ENCODE measurements at places on chromosomes 4 and X.

GRCh38 chrX:153408221-153408721 lies 3.0 kb upstream of the ZFP92 start:
- no peak for DNase-seq

- DNase-seq: no peak
These were observed 83.8 kb upstream of the UCP1 start for GRCh38 chr4:140652601-140653000.

- no peak for DNase-seq
These were observed 1095.0 kb downstream of the FAT4 start for GRCh38 chr4:126409746-126410145.

DNA sequence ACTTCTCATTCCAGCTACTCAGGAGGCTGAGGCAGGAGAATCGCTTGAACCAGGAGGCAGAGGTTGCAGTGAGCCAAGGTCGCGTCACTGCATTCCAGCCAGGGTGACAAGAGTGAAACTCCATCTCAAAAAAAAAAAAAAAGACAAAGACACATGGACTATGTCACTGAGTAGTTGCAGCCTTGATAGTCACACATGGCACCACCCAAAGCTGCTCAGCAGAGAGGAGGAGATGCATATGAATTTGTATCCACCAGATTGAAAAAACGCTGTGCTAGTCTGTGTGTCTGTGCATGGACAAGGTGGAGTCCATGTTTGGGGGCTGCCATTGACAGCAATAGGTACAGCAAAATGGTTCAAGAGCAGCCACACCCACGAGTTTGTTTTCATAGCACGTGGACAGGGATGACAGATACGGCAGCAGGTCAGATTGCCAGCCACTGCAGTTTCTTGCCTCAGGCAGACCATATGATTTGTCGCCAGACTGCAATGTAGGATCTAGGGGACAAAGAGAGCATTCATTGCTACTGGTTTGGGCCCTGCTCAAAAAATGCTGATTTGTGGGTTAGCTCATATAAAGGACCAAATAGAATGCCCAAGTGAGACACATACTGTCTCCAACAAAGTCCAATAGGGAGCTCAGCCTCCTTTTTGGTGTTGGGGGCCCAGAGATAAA lies 89.9 kb downstream of the CEP135 start:
- DNase-seq: no peak

DNA sequence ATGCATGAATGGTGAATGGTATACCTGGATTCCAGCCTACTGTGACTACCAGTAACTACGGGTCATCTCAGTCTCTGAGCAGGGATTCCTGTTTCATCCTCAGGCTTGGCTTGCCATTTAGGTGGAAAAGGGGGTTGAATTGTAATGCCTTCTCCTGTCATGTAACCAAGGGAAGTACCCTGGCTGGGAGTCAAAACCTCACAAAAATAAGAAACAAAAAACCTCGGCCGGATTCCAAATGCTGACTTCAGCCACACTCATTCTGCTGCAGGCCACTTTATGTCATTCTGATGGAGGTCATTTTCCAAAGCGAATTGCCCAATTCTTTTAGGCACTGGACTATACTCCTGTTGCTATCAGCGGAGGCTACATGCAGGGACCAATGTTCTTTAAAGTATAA lies 324.7 kb downstream of the LDB2 start:
- no peak for DNase-seq

- no peak for DNase-seq
These were observed 173.8 kb downstream of the MSN start for GRCh38 chrX:65841263-65841662.

DNA sequence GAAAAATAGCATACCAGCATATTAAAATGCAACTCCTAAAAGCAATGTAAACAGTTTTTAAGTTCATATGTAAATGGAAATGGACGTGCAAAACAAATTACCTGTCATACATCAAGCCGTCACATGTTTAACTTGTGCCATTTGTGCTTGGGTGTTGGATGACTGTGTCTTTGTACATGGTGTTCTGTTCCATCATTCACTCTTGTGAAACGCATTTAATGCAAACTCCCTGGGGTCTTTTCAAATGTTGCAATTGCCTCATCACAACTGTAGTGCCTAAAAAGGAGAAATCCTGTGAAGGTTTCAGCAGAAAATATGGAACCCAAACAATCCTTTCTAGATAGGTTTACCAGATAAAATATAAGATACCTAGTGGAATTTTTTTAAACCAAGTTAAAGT lies 52.4 kb downstream of the PHOX2B start:
- DNase-seq: no peak

GRCh38 chr4:6771229-6771671 lies 11.3 kb upstream of the KIAA0232 start:
- no peak for DNase-seq

- no peak for DNase-seq
These were observed 68.7 kb downstream of the PAK3 start for GRCh38 chrX:111164728-111165127.

DNA sequence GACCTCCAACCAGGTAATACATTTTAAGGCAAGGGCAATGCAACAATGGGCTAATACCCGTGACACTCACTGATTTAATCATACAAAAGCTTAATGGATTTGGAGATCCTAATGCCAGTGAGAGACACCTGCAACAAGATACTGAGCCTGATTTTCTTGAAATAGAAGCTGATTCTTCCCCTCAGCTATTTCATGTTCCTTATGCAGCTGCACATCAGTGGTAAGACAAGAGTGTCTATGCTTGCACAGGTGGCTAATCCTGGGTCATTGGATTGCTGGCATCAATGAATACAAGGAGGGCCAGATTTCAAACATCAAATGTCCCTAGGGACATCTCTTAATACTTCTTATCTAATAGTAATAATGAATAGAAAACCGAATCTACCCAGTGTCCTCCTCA lies 139.7 kb downstream of the PPARGC1A start:
- no peak for DNase-seq

DNA sequence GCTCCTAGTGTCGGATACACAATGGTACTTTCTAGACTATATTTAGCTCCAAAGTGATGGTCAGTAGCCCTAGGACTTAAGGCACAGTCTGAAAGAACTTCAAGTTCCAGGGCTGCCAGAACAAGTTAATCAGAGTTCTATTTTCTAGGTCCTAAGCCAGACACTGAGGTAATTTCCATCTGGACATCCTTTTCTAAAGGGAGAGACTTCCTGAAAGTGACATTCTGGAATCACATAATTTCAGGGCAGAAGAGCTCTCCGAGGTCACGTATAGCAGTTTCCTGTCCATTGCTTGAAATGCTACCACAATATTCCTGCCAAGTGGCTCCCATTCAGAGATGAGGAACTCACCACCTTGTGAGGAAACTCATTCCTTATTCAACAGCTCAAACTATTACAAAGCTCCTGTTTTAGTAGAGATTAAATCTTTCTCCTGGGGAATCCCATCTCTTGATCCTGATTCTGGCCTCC lies 117.9 kb downstream of the COL25A1 start:
- no peak for DNase-seq

DNA sequence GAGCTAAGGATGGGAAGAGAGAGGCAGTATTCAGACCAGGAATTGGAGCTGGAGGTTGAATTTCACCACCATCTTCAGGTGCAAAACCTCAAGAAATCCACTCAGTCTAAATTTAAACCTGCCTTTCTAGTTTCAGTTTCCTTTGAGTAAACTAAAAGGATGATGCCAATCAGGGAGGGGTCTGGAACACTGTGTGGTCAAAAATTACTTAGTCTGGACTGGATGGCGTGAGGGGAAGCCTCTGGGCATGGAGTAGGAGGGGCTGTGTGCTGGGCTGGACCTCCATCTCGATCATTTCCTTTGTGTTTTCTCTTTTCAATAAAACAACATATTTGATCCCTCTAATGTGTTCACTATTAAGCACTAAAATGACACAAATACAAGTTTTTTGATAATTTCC lies 120.1 kb downstream of the GC start:
- DNase-seq: no peak

DNA sequence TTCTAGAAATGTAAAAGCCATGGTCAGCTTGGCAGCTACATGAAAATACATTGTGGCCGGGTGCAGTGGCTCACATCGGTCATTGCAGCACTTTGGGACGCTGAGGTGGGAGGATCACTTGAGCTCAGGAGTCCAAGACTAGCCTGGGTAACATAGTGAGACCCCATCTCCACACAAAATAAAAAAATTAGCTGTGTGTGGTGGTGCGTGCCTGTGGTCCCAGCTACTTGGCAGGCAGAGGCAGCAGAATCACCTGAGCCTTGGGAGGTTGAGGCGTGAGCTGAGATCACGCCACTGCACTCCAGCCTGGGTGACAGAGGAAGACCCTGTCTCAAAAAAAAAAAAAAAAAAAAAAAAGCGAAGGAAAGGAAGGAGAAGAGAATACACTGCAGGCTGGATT lies 29.0 kb downstream of the RNF212 start:
- no peak for DNase-seq

GRCh38 chr4:13539619-13540445 lies 4.5 kb downstream of the NKX3-2 start:
- no peak for DNase-seq

- no peak for DNase-seq
These were observed 60.2 kb downstream of the CHRNA9 start for GRCh38 chr4:40395166-40395900.

DNA sequence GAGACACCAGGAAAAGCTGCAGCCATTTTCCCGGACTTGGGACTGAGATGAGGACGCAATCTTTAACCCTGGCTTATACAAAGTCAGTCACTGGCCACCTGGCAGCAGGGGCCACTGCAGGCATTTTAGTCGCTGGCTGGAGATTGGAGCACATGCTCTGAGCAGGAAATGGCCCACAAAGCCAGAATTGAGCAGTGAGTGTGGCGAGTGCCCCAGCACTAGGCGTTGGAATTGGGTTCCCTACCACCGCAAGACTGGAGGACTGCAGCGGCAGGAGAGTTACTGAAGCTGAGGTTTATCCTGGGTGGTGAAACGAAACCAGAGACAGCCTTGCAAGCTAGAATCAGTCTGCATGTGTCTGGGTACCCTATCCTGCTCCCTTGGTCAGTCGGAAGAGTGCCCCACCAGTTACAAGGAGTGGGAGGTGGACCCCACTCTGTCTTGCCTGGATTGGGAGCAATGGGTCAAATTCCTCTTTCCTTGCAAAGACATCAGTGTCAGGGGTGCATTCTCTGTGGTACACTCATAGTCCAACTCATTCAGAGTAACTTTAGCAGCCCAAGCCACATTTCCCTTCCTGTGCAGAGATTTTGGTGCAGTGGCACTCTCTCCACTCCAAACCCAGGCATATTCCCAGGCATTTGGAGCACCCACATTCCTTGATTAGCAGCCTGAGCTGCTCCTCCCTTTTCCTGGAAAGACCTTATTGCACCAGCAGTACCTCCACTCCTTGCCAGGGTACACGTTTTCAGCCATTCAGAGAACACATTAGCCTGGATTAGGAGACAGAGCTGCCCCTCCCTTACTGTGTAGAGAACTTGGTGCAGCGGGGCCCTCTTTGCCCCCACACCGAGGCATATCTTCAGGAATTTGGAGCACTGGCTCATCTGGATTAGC lies 36.7 kb upstream of the PLK4 start:
- DNase-seq: no peak

- no peak for DNase-seq
These were observed 43.2 kb downstream of the MANBA start for GRCh38 chr4:102717448-102718092.

DNA sequence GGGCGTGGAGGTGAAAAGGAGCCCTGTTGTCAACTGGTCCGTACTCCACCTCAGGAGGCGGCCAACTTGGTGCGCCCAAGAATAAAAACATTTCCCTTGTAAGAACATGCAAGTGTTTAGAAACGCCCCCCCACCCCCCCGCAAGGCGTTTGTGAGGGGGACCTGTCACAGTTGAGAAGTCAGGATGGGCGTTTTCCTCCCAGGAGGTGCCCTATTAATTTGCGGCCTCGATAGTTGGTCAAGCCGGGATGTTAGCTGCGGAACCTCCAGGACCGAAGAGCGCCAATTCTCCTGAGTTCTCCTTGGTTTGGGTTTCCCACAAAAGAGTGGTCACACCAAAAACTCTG lies 651 bp upstream of the SAP30 start:
- DNase-seq: no peak

- no peak for DNase-seq
These were observed 16.1 kb downstream of the NKX3-2 start for GRCh38 chr4:13527981-13528820.

- DNase-seq: no peak
These were observed 443 bp downstream of the GPR143 start for GRCh38 chrX:9765072-9765736.

DNA sequence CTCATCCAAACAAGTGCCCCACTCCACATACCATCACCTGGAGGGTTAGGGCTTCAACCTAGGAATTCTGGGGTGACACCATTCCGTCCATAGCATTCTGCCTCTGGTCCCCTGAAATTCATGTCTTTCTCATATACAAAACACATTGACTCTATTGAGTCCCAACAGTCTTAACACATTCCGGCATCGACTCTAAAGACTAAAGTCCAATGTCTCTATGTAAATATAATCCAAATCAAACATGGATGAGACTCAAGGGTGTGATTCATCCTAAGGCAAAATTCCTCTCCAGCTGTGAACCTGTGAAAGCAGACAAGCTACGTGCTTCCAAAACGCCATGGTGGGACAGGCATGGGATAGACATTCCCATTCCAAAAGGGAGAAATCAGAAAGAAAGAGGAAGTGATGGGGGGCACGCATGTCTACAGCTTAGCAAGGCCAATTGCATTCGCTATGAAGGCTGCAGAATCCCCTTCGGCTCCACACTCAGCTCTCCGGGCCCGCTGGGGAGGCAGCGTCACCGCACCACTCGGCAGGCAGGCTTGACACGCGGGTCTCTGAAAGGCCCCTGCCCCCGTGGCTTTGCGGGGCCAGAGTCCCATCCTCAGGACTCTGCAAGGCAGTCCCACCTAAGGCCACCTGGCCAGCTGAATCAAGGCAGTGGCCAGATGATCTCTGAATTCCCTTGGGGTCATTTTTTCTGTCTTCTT lies 53.2 kb downstream of the ADRA2C start:
- no peak for DNase-seq

DNA sequence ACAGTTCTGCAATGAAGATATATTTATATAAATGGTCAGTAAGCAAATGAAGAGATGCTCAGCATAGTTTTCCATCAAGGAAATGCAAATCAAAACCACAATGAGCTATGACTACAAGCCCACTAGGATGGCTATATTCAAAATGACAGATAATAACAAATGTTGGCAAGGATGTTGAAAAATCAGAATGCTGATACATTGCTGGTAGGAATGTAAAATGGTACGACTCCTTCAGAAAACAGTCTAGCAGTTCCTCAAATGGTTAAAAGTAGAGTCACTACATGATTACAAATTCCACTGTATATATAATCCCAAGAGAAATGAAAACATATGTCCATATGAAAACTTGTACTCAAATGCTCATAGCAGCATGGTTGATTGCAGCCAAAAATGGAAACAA lies 425.0 kb upstream of the ATOH1 start:
- DNase-seq: no peak
